ENCODE measurements at places on chromosomes 5 and 9. TPM values are rescaled to one million over a fixed set of nuclear protein-coding genes. Genes with fewer than 3 reads are reported as not detected.

The NSMF gene
- total RNA-seq, result 58.1 TPM

The ANXA1 gene
- total RNA-seq, result 877 TPM

The ERP44 gene
- 16.0 TPM for total RNA-seq

The SHB gene
- 27.4 TPM for total RNA-seq

The FAM240B gene
- not detected for total RNA-seq

The HTR1A gene
- not detected for total RNA-seq

The GGTA1 gene
- total RNA-seq, result 0.65 TPM
